ENCODE measurements at places on chromosomes 6 and 20.

DNA sequence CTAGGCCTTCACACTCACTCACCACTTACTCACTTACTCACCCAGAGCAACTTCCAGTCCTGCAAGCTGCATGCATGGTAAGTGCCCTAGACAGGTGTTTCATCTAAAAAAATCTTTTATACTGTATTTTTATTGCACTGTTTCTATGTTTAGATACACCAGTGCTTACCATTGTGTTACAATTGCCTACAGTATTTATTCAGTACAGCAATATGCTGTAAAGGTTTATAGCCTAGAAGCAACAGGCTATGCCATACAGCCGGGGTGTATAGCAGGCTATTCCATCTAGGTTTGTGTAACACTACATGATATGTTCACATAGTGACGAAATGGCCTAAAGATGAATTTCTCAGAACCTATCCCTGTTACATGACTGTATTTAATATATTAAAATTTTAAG, 37.1 kb upstream of the KCNK5 start:
- no peak for DNase-seq

GRCh38 chr20:7989379-7989778, 30.2 kb downstream of the TMX4 start:
- DNase-seq, result no peak

DNA sequence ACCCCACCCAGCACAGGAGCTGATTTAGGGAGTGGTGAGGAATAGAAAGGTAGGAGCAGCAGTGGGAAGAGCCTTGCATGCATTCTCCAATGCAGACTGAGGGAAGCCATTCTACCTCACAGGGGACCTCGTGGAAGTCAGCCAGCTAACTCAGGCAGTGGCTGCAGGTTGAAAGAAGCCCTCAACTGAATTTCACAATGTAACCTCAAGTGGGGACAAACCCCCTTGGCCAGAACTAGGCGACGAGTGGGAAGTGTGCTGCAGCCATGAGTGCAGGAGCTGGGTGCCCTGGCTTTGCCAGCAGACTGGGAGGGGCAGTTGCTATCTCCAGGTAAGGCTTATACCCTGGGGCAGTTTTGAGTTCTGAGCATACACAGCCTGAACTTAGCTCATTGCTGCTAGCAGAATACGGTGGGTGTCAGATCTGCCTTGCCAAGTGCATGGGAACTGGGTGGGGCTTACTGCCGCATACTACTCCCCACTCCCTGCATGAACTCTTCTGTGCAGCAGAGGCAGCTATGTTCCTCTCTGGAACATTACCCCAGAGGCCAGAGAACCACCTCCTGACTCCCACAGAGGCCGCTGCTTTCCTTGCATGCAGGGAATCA, 126.5 kb downstream of the CDK19 start:
- peak; percentile 35 for DNase-seq

DNA sequence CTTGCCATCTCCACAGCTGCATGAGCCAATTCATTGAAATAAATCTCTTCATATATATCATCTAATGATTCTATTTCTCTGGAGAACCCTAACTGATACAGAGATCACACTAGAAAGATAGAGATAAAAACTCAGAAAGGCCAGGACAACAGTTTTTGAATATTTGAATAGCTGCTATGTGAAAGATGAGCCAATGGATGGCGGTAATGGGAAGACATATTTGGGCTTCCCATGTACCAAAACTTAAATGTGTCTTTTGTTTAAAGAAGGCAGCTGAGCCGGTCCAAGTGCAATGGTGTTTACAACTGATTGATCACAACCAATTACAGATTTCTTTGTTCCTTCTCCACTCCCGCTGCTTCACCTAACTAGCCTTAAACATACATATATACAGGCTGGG, 35.1 kb downstream of the SGK1 start:
- DNase-seq, result peak; percentile 7

DNA sequence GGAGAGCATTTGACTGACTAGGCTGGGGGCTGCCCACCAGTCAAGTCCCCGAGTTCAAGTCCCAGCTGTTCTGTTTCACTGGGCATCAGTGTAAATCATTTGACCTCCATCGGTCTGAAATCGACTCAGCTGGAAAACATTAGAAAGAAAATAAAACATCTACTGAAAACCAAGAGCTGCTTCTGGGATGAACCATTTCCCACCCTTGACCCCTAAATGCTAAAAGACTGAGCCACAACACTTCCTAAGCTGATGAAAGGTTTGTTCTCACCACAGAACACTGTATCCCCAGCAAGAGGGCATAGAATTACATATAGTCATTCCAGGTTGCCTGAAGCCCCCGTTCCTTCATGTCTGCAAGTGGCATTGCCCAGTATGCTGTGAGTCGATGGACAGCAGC, 237.0 kb upstream of the TAB2 start:
- DNase-seq, result no peak

- DNase-seq, result peak; percentile 61
Observed at GRCh38 chr20:63580796-63581461, 6.9 kb upstream of the HELZ2 start.

DNA sequence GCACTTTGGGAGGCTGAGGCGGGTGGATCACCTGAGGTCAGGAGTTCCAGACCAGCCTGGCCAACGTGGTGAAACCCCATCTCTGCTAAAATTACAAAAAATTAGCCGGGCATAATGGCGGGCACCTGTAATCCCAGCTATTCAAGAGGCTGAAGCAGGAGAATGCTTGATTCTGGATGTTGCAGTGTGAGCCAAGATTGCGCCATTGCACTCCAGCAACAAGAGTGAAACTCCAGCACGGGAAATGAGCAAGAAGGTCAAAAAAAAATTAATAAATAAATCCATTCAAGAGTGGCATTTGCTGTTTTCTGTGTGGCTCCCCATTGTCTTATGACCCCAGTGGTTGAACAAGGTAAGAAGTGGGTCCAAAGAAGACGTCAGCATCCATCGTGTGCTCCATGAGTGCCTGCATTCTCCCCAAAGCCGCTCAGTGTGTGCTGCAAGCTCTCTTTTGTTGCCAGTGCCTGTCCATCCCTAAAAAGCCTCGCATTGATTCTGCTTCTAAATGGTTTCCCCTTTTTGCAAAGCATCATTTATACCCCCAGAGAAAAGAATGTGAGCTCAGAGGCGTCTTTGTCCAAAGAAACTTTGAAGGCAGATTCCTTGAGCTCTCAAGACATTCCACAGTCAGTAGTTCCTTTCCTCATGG, 38.8 kb upstream of the MAP3K4 start:
- DNase-seq, result no peak

All from Kasumi-1 (cell line).